ENCODE measurements at places on chromosomes 3 and 15.

GRCh38 chr3:61029194-61029593, 222.1 kb downstream of the FHIT start:
- no peak for DNase-seq

DNA sequence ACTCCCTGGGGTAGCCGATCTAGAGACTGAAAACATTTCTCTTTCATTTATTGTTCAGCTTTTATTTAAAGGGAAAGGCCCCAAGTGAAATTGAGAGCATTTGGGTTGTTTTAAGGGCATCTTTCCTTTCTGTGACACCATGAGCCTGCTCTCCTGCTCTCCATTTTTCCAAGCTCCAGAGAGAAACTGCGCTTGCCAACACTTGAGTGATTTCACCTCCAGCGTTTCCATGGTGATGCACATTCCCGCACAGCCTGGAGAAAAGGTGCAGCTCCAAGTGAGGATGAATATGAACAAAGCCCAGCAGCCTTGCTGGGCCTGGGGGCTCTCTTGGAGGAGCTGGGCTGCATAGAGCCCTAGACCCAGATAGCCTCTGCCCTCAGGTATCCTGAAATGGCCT, 159.2 kb upstream of the PPP2R3A start:
- DNase-seq, result no peak

DNA sequence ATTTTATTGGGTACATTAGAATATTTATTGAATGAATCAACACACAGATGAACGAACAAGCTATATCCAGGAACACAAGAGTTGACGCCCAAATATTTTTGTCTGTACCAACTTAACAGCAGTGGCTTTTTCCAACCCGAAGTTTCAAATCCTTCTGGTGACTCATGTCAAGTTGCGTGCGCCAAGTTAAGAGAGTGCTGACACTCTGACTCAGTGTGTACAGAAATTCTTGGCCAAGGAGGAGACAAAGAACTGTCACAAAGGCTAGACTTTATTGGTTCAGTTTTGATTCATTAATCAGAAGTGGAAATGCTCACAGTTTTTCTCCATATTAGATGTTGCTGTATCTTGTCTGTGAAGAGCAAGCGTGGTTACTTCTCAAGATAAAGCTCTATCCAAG, 59.6 kb upstream of the TSC22D2 start:
- DNase-seq, result peak; percentile 4

DNA sequence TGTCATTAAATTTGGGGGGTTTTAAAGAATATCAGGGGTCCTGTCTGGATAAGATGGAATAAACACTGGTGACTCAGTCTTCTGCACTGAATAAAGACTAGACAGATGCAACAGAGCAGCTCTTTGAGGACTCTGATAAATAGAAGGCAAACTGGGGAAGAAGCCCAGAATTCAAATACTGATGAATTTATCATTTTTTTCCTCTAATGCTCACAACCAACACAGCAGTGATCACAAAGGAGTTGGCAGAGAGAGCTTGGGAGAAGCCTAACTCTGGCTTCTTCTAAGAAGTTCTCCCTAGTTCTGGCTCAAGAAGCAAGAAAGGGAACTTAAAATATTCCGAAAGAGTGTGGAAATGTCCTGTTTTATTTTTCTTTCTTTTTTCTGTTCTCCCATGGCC, 597.8 kb downstream of the FGF12 start:
- DNase-seq, result no peak

- no peak for DNase-seq
Observed at GRCh38 chr15:85639752-85640381, 154.9 kb downstream of the KLHL25 start.

DNA sequence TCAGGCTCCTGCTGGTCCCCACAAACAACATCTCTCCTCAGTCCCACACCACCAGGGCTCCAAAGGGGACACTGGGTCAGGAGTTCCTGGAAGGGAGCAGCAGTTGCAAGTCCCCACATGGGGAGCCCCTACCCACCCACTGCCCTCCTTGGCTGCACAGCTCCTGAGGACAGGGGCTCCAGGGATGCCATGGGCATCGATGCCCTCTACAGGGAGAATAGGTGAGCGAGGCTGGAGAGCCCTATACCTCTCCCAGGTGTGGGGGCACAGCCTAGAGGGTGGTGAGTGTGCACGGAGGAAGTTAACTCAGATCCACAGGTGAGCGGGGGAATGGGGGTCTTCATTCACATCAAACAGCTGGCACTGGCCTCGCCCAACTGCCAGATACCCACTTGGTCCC, 141.2 kb upstream of the LINGO1 start:
- DNase-seq, result no peak

DNA sequence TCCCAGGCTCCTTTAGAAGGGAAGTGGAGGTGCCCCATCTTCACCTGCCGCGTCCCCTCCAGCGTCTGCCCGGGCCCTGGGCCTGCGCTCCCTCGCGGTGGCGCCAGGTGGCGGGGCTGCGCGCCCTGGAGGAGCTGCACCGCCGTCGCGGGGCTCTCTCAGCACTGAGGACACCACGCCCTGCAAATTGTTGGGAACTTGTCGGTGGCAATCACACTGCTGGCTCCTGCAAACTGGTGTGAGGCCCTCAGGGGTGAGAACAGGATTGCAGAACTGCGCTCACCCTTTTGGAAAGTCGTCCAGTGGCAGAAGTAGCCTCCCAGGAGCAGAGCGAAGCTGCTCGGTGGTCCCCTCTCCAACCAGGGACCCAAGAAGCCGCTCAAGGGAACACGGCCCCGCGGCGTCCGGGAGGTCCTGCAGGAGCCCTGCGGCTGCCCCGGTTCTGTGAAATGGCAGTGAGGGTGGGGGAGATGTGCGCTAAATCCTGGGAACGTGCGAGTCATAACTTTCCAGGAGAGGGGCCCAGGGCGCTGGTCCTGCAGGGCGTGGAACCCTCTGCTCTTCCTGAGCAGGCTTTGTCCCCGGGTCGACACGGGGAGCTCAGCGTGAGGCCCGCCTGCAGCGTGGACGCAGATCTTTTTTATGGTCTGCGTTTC, 995 bp upstream of the LRRK1 start:
- DNase-seq, result peak; percentile 41

DNA sequence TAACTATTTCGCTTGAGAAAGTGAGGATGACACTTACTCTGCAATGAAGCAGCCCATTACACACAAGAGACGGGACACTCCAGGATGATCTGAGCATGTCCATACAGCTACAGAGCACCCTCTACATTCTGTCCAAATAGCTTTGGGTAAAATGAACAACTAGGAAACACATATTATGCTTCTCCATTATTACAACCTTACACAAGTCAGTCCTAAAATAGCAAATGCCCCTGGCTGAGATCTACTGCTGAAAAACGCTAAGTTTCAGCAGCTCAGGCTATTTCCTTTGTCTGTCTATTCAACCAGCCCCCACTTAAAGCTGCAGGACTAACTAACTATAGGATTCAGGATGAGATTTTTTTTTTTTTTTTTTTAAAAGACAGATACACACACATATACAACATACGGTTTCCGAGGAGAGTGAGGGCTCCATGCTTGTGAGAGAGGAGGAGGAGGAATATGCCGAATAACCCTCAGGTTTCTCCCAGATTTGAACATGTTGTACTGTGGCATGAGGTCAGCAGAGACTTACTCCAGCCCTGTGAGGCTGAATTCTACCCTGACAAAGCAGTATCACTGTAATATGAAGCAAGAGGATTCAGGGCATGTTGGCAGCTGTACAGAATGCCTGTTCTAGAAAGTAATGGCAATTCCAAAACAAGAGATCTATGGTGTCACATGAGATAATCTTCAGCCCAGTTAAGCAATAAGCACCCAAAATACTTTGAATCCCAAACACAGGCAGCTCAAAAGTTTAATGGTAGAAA, 117.3 kb upstream of the PLXND1 start:
- DNase-seq, result no peak

- peak; percentile 50 for DNase-seq
Observed at GRCh38 chr3:71069797-71070196, 513.7 kb downstream of the FOXP1 start.

DNA sequence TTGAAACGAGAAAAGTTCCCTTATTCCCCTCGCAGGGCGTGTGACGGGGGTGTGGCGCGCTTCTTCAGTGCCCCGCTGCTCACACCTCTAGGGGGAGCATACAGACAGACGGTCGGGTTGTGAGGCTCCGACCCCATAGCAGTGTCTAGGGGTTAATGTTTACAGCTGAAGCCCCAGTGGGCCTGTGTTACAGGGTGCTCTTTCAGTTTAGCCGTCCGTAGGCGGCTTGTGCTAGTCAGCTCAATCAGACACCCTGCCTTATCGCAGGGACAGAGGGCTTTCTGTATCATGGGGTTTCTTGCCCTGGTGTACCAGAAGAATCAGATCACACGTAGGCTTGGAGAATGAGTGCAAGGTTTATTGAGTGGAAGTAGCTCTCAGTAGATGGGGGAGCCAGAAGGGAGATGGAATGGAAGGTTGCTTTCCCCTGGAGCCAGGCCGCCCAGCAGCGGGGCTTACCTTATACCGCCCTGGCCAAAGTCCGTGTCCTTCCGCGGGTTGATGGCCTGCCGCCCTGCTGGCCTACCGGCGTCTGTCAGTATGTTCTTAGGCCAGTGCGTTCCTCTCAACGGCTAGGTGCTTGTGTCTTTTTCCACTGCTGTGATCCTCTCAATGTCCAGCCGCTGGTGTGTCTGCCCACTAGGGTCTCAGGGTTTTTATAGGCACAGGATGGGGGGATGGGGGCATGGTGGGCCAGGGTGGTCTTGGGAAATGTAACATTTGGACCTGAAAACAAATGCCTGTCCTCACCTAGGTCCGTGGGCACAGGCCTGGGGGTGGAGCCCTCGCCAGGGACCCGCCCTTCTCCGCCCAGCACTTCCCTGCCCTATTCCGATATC, 32.2 kb upstream of the ACP3 start:
- DNase-seq, result no peak

- DNase-seq, result no peak
Observed at GRCh38 chr15:65085990-65086679, 9.6 kb downstream of the KBTBD13 start.

DNA sequence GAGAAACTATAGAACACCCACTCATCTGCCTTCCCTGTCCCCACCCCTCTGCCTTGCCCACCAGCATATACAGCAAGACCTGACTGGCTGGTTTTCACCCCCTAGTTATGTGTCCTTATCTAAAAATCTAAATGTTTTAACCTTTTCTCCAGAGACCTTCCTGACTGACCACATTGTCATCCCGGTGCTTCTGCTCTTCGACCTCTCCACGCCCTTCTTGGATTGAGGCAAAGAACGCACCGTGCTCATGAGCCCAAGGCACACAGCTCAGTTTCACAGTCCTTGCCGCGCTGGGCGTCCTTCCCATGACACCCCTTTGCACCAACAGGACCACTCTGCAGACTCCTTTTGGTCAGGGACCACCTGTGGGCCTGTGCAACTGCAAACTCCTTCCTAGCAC, 62.7 kb downstream of the B3GNT5 start:
- no peak for DNase-seq

- DNase-seq, result no peak
Observed at GRCh38 chr3:190892395-190892902, 30.0 kb upstream of the GMNC start.

DNA sequence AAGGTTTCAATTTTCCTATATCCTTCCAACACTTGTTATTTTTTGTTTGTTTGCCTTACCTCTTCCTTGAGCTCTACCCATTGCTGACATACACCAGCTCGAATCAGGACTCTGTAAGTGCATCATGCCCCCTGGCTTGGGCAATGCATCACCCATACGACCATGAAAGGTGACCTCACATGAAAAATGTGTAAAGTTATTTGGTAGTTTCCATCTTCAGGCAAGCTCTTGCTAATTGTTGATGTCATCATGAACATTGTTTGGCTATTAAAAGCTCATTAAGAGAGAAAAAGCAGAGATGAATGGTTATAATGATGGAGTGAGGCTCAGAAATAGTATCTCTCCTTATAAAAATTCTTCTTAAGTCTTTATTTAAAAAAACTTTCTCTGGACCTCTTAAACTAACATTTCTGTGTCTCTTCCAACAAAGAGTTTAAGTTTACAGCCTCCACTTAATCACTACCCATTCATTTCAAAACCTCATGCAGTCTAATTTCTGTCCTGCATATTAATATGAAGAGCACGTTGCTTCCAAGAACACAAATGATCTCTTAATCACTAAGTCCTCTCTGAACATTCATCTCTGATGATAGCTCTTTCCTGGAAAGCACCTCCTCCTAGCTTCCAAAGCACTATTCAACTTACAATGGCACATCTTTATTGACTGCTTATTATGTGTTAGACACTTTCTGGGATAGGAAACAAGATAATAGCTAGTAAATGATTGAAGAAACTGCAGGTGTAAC, 236.3 kb downstream of the NFKBIZ start:
- no peak for DNase-seq

DNA sequence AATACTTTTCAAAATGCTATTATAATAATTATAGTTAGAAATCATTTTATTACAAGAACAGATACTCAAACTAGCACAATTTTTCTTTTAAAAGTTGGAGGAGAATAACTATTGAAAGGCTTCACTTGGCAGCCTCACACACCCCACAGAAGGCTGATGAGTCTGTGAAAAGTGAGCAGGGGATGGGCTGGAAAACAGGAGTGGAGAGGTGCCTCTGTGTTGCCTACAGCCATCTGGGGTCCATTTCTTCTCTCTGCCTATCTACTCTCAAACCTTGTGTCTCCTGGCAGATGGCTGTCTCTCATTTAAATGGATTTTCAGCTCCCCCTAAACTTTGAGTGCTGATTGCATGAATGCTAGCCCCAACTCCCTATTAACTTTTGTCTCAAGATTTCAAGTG, 230.8 kb downstream of the CLSTN2 start:
- no peak for DNase-seq

DNA sequence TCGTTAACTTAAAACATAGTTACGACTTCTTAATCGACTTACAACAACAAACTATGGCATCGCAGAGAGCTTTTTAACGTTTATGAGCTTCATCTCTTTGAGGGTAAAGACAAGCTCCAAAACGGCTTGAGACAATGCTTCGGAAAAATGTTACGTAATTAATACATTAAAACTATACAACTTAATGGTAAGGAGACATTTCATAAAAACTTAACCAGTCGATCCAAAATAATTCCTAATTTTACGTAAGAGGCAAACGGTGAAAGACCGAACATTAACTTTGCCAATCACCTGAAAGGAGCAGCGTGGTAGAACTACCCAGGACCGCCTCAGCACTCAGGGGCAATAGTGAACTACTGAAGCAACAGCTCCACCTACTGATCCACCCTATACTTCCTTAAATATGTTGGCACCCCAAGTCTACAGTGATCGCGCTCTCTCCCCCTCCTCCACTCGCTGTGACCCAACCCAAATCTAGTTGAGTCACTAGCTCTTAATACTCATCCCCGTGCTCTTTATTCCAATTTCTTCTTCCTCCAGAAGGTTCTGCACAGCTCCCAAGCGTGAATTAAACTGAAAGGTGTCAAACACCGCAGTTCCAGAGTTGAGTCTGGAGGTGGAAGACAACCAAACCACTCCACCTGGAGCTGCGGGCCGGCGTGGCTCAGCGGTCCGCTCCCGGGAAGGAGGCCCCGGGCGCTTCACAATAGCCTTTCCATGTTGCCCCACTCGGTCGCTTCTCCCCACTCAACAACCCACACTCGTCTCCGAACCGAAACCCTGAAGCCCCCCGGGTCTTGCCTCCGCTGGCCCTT, 901 bp downstream of the NAA50 start:
- DNase-seq, result peak; percentile 54

Data from T-helper 1 cell (primary cell).